T follicular helper cell (primary cell): ENCODE measurements at places on chromosomes 5 and 9.

DNA sequence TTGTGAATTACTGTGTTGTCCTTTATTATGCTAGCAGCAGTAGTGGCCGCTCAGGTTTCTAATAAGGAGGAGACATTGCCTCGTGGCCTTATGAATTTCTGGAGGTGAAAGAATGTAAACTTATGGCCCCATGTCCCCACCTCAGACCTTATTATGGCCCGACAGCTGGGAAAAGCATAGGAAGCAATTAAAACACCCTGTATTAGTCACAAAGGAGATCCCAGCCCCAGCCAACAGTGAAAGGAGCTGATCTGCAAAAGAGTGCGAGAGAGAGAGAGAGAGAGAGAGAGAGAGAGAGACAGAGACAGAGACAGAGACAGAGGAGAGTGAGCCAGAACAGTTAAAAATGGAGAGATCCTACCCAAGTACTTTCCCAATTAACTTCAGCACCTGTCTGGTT lies 269.3 kb downstream of the DMRT2 start:
- no peak for DNase-seq

GRCh38 chr5:758698-759053 lies 25.9 kb downstream of the ZDHHC11B start:
- DNase-seq: no peak

DNA sequence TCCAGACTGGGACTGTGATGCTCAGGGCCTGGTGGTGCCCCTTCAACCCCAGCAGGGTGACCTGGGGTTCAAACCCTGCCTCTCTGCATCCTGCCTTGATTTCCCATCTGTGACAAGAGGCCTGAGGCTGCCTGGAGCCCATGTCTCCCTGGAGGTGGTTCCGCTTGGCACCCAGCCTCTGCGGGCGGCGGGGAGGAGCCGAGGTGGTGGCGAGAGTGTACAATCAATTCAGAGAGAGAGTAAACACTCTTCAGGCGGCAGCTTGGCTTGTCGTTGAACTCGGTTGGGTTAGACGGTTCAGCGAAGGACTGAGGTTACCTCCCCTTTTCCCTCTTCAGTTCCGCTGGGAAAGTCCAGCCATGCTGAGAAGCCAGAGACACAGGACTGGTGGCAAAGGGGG lies 39.3 kb downstream of the NTNG2 start:
- DNase-seq: no peak

- DNase-seq: no peak
These were observed 791 bp downstream of the SLC2A8 start for GRCh38 chr9:127397646-127398274.

DNA sequence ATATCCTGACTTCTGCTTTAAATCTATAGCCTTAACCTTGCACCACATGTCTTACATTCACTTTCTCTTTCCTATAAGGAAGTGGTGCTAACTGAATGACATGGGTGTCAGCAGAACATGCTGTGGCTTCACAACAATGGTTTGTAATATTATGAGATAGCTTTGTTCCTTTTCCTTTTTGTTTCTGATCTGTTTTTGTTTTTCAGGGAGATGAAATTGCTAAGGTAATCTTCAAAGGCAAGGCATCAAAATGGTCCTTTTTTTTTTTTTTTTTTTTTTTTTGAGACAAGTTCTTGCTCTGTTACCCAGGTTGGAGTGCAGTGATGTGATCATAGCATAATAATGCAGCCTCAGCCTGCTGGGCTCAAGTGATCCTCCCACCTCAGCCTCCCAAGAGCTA lies 53.6 kb upstream of the RANBP6 start:
- DNase-seq: no peak

DNA sequence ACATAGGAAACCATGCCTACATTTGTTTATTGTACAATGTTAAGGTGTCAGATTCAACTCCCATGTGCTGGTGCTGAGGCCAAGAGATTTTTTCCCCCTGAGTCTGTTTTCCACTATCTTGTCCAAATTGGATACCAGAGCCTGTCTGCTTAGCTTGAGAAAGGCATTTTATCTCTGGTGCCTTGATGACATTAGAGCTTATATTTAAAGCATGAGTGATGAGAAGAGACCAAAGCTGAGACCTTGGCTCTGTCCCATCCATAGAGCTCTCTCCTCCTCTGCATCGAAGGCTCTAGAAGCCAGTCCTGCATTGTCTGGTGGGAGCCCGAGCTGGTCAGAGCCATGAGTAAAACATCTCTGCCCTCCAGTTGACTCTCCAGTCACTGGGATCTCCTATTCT lies 10.4 kb upstream of the PPP2CA start:
- DNase-seq: no peak

- no peak for DNase-seq
These were observed 1009.8 kb downstream of the DNAH5 start for GRCh38 chr5:12934722-12935121.

GRCh38 chr5:168300326-168301182 lies 9.1 kb downstream of the WWC1 start:
- DNase-seq: no peak

DNA sequence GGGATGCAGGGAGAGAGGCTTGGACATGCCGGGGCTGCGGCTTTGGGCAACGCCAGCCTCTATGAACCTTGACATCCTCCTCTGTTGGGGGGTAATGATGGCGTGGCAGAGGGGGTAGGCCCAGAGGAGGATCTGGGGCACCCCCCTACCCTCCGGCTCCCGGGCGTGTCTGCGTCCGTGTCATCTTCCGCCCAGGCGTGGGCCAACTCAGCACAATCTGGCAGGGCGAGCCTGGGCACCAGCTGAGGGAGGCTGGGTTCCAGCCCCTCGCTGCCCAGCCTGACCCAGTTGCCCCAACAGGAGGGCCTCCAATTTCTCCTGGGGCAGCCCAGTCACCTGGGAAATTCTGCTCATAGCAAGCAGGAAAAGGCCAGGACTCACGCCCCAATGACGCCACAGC lies 62.9 kb upstream of the IL17B start:
- DNase-seq: no peak

DNA sequence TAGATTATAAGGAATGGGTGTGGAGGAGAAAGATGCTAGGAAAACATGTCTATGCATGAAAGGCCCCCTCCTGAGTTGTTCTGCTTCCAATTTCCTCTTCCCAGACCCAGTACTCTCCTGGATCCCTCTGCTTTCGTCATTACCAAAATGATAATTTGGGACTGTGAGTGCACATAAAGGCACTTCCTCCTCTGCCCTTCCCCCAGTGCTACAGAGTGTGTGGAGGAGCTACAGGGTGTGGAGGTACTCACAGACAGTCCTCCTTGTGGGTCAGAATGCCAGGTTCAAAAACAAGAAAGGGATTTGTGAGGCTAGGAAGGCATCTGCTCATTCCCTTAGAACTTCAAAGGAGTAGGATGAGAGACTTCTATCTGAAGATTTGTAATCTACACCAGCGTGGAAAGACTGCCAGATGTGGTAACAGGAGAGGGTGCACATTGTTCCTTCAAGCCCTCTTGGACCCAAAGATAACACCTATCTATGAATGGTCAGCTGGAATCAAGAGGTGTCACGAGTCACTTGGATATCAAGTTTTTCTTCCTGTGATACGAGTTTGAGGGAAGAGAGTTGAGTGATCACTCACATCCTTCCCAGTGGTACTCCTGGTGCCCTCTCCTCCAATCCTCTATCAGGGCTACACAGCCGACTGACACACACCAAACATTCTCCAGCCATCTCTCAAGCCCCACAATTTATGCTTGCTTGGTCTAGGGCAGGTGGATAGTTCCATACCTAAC lies 201.1 kb downstream of the EPB41L4A start:
- DNase-seq: no peak

DNA sequence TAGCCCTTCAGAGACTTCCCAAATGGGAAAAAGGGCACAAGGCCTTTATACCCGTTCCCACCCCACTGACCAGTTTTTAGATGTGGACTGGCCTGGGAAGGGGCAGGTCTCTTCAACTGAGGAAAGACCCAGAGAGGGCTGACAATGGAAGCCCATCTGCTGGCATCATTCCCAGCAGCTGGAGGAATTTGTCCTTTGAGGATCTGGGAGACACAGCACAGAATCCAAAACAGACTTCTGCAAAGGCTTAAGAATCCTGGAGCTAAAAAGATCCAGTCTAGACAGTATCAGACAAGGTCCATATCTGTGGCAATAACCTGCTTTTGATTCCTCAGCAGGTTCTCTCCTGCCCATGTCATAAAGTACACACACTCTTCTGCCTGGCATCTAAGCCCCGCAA lies 329.2 kb downstream of the TMEM167A start:
- no peak for DNase-seq

- DNase-seq: no peak
These were observed 1.6 kb upstream of the CD72 start for GRCh38 chr9:35619800-35620158.

DNA sequence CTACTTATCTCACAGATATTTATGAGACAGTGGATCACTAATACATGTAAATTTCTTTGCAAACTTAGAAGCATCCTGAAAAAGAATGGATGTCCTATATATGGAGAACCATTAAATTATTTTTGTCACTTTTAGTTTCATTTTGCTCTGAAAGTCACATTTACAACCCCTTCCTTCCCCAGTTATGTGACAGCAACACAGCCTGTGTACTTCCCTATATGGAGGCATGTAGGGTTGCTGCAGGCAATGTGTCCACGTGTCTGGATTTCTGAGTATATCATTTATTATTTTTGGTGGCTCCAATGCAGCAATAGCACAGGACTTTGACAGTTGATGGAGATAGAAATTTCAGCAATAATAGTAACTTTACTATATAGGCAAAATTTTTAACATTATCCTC lies 156.4 kb downstream of the ST8SIA4 start:
- DNase-seq: no peak

- DNase-seq: no peak
These were observed 48.5 kb upstream of the GLIPR2 start for GRCh38 chr9:36088020-36088419.

- no peak for DNase-seq
These were observed 344.6 kb downstream of the PDE4D start for GRCh38 chr5:59548807-59549357.
